Activated CD8-positive, alpha-beta memory T cell treated with anti-CD3 and anti-CD28 coated beads, Interleukin-2, amount 10 ng/mL, durations not matched to agents 7 days and 5 days (primary cell): ENCODE measurements at places on chromosomes 2 and 18. TPM values are rescaled to one million over a fixed set of nuclear protein-coding genes. Genes with fewer than 3 reads are reported as not detected.

DNA sequence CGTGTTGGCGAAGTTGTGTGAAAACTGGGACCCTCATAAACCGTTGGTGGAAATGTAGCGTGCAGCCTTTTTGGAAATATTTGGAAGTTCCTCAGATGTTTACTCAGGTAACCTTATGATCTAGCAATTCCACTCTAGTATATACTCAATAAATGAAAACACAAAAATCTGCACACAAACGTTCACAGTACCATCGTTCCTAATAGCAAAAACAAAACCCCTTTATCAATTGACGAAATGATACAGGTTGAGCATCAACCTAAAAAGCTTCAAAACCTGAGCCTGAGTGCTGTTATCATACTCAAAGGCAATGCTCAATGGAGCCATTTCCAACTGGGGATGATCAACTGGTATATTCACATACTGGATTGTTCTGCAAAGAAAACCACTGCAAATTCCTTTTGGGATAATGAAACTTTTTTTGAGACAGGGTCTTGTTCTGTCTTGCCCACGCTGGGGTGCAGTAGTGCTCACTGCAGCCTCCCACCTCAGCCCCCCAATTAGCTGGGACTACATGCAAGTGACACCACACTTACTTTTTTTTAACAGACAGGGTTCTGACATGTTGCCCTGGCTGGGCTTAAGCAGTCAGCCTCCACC lies 777 bp upstream of the C18orf32 start:
- H3K4me3 ChIP-seq, result peak overlapping the region; percentile 89
- H3K36me3 ChIP-seq, result peaks cover 64% of the 10 kb centered on the region
- peaks cover 59% of the 10 kb centered on the region for H3K4me1 ChIP-seq
- no peak for DNase-seq

GRCh38 chr2:1561259-1561658 lies 148.0 kb downstream of the TPO start:
- H3K27me3 ChIP-seq, result no peaks in the 10 kb centered on the region
- no peaks in the 10 kb centered on the region for H3K36me3 ChIP-seq
- H3K4me1 ChIP-seq, result peaks cover 10% of the 10 kb centered on the region
- no peak overlapping the region for H3K4me3 ChIP-seq

- H3K27me3 ChIP-seq, result no peaks in the 10 kb centered on the region
- no peaks in the 10 kb centered on the region for H3K4me1 ChIP-seq
- no peak overlapping the region for H3K4me3 ChIP-seq
These were observed 295.9 kb downstream of the ERBB4 start for GRCh38 chr2:212242724-212243123.

GRCh38 chr18:28804512-28805202 lies 627.7 kb upstream of the CDH2 start:
- H3K36me3 ChIP-seq, result no peaks in the 10 kb centered on the region
- no peak overlapping the region for H3K27ac ChIP-seq
- no peaks in the 10 kb centered on the region for H3K4me1 ChIP-seq
- no peaks in the 10 kb centered on the region for H3K27me3 ChIP-seq
- no peak overlapping the region for H3K4me3 ChIP-seq
- DNase-seq, result no peak

GRCh38 chr2:144361742-144362141 lies 158.2 kb downstream of the ZEB2 start:
- DNase-seq, result no peak
- peaks cover 19% of the 10 kb centered on the region for H3K4me1 ChIP-seq
- no peak overlapping the region for H3K27ac ChIP-seq
- no peak overlapping the region for H3K4me3 ChIP-seq
- H3K36me3 ChIP-seq, result no peaks in the 10 kb centered on the region
- H3K27me3 ChIP-seq, result no peaks in the 10 kb centered on the region

DNA sequence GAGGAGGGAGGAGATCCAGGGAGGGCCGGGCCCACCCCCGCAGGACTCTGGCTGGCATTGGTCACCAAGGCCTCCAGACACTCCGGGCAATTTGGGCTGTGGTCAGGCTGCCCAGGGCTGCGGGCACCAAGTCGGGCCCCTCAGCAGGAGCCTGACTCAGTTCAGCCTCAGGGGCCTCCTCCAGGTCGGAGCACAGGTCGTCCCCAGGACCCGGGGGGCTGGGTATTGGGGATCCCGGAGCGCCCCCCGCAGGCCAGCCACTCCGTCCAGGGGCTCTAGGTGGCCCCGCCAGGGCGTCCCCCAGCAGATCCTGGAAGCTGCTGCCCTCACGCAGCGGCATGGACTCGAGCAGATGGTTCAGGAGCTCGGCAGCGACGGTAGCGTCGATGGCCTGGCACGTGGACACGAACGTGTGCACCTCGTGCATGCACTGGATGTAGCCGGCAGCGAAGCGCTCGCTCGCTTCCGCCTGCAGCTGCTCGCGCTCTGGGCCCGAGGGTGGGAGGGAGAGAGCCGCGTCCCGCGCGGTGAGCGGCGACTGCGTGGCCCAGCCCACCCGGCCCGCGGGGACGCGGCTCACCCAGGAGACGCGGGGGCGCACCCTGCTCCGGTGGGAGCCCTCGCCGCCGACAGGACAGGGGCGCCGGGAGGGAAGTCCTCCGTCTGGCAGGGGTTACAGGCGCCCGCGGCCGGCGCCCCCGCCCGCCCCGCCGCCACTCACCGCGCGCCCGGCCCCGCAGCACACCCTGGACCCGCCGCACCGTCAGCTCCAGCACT lies 884 bp downstream of the HES6 start:
- H3K27ac ChIP-seq, result no peak overlapping the region
- no peaks in the 10 kb centered on the region for H3K36me3 ChIP-seq
- H3K4me1 ChIP-seq, result peaks cover 4% of the 10 kb centered on the region
- peak overlapping the region; percentile 35 for H3K4me3 ChIP-seq

- H3K36me3 ChIP-seq, result peaks cover 91% of the 10 kb centered on the region
- no peaks in the 10 kb centered on the region for H3K27me3 ChIP-seq
- no peak overlapping the region for H3K4me3 ChIP-seq
- H3K4me1 ChIP-seq, result peaks cover 71% of the 10 kb centered on the region
- peak overlapping the region; percentile 6 for H3K27ac ChIP-seq
These were observed 822.9 kb downstream of the RNF144A start for GRCh38 chr2:7740114-7740513.

- no peak overlapping the region for H3K27ac ChIP-seq
- no peaks in the 10 kb centered on the region for H3K4me1 ChIP-seq
- H3K36me3 ChIP-seq, result no peaks in the 10 kb centered on the region
These were observed 157.0 kb upstream of the RND3 start for GRCh38 chr2:150644298-150645067.

DNA sequence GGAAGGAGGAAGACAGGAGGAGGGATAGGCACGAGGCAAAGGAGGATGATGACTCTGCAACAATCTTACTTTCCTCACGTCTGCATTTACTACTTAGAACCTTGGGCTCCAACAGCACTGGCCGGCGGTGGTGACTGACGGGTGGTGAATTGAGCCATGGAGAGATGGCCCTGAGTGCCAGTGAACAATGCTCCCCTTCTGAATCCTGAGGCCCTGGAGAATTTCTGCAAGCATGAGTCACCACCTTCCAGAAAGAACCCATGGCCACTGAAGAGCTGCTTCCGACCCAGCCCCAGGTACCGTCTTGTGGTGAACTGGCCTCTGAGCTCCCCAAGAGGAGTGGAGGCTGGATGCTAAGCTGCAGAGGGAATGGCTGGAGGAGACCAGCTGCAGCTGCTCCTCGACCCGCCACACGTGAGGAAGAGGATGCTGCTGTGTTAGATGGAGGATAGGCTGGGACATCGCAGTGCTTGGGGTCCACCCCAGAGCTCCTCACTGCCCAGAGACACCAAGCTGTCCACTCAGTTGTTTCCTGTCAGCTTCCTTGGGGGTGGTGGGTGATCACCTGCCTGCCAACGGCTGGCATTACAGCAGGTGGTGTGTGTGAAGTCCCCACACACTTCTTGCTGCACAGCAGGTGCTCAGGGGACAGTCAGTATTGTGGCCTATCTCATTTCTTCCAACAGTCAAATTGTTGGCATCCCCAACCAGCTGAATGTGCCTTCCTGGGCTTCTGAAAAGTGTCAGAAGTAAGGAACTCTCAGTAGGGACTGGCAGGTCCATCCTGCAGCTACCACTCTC lies 186.5 kb upstream of the ID2 start:
- H3K4me1 ChIP-seq, result peaks cover 22% of the 10 kb centered on the region
- H3K27me3 ChIP-seq, result no peaks in the 10 kb centered on the region
- no peak overlapping the region for H3K4me3 ChIP-seq
- no peak for DNase-seq

DNA sequence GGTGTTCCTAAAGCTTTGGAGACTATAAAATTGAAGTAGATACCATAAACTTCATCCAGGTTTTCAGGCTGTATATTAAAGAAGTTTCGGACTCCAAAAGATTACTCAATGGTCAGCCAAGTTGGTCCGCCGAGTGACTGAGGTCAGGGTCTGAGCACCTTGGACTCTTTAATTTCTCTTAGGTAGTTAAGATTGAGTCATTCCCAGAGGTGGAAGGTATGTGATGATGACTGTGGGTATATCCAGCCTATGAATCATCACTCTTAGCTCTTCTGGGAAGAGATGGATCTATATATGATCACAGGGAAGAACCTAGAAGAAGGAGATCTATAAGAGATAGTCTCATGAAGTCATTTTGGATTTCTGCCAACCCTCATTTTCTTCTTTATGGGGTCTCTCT lies 3.3 kb downstream of the ITGA6 start:
- no peak overlapping the region for H3K4me3 ChIP-seq
- H3K36me3 ChIP-seq, result no peaks in the 10 kb centered on the region
- H3K27me3 ChIP-seq, result peaks cover 56% of the 10 kb centered on the region
- no peak overlapping the region for H3K27ac ChIP-seq

GRCh38 chr2:49403637-49404036 lies 249.3 kb upstream of the FSHR start:
- DNase-seq, result no peak
- no peak overlapping the region for H3K27ac ChIP-seq

DNA sequence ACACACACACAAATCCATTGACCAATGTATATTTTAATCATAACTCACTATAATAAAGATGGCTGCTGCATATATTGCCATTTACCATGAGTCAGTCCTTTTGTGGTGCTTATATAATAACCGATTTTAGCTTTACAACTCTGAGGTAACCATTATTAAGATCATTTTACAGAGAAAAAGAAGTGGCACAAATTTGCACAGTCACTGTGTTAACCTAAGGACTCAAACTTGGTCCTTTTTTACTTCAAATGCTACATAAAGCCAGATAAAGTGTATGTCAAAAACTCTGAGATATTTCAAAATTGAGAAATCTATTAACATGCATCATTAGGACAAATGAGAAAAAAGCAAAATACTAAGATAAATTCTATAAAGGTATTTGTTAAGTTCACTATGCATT lies 923.7 kb downstream of the NRXN1 start:
- H3K27me3 ChIP-seq, result no peaks in the 10 kb centered on the region
- no peaks in the 10 kb centered on the region for H3K36me3 ChIP-seq
- no peaks in the 10 kb centered on the region for H3K4me1 ChIP-seq
- DNase-seq, result no peak
- H3K4me3 ChIP-seq, result no peak overlapping the region

DNA sequence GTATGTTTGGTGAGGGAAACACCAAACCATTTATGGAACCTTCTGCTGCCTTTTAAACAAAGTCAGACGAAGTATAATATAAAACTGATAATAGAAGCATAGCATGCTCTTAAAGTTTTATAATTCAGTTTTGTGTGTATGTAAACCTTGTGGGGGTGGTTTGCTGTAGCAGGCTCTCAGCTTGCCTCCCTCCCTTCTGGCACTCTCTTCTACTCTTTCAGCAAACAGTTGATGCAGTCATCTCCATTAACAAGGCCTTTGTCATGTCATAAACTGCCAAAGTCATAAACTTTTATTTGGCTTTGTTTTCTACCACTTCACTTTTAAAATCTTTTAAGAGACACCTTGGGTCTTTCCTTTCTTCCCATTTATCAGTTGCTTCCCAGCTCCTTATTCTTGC lies 448.2 kb upstream of the SETBP1 start:
- no peaks in the 10 kb centered on the region for H3K36me3 ChIP-seq
- no peak for DNase-seq
- no peaks in the 10 kb centered on the region for H3K27me3 ChIP-seq
- H3K4me3 ChIP-seq, result no peak overlapping the region
- no peaks in the 10 kb centered on the region for H3K4me1 ChIP-seq

- peaks cover 20% of the 10 kb centered on the region for H3K4me1 ChIP-seq
- H3K27ac ChIP-seq, result no peak overlapping the region
- no peak for DNase-seq
These were observed 3.2 kb downstream of the CFAP210 start for GRCh38 chr2:169690958-169691357.

GRCh38 chr2:130365075-130365474 lies 9.2 kb downstream of the PTPN18 start:
- DNase-seq, result no peak
- H3K4me3 ChIP-seq, result no peak overlapping the region
- H3K36me3 ChIP-seq, result peaks cover 4% of the 10 kb centered on the region
- H3K27me3 ChIP-seq, result no peaks in the 10 kb centered on the region
- H3K4me1 ChIP-seq, result peaks cover 3% of the 10 kb centered on the region

GRCh38 chr2:84841577-84841976 lies 39.3 kb downstream of the TRABD2A start:
- H3K4me1 ChIP-seq, result peaks cover 54% of the 10 kb centered on the region
- H3K27me3 ChIP-seq, result no peaks in the 10 kb centered on the region
- H3K27ac ChIP-seq, result peak overlapping the region; percentile 2
- no peak for DNase-seq
- no peak overlapping the region for H3K4me3 ChIP-seq

DNA sequence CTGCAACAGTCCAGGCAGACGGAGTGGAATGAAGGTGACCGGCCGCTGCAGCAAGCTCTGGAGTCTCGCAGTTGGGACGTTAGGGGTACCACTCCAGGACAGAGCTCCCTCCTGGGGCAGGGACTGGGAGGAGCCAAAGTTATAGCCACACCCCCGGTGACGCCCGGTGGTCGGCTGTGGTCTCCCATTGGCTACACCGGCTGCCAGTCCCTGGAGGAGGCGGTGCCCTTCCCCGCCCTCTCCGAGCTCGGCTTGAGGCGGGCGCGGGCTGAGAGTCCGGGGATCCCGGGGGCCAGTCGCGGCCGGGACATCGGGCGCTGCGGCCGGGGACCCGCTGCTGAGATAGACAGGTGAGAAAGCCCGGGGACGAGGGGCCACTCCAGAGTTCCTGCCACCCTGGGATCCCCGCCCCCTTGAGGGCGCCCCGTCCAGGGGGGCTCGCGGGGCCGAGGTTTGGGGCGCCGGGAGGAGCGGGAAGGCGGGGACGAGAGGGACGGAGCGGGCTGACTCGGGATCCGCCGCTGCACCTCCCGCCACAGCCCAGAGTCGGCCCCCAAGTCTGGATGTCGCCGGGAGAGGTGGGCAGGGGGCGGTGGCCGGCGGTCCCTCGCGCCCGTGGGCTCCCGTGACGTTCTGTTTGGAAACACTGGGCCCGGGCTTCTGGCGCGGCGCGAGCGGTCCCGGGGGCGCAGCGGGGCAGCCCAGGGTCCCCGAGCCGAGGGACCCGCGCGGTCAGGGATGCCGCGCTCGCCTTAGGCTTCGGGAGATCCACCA lies at the start of gene PLEKHH2:
PLEKHH2 (plus strand) TSS at position 231 of the 774 bp plus-strand sequence. CDS start 7,414 bp downstream, outside the sequence.
- H3K4me1 ChIP-seq, result peaks cover 15% of the 10 kb centered on the region
- peak; percentile 91 for DNase-seq
- peak within 1 kb of the TSS; percentile 66 for H3K27ac ChIP-seq

GRCh38 chr2:184767059-184767458 lies 168.7 kb downstream of the ZNF804A start:
- no peaks in the 10 kb centered on the region for H3K27me3 ChIP-seq
- no peak for DNase-seq
- H3K4me3 ChIP-seq, result no peak overlapping the region
- H3K4me1 ChIP-seq, result no peaks in the 10 kb centered on the region

TTR gene
- not detected for total RNA-seq

RNU2-63P gene
- total RNA-seq, result 48.9 TPM

PTPRN gene
- not detected for total RNA-seq

PPP4R1 gene
- 28.4 TPM for total RNA-seq

RESP18 gene
- total RNA-seq, result not detected

POTEJ gene
- total RNA-seq, result not detected

MIB1 gene
- total RNA-seq, result 54.8 TPM

ABCA12 gene
- total RNA-seq, result not detected

LINC00305 gene
- not detected for total RNA-seq

PAX3 gene
- total RNA-seq, result not detected

PCARE gene
- not detected for total RNA-seq

CFC1 gene
- total RNA-seq, result not detected

SP5 gene
- not detected for total RNA-seq
